ENCODE measurements at places on chromosomes 2 and 18.

- no peak for DNase-seq
Measured at GRCh38 chr18:77039196-77040130, 93.1 kb downstream of the MBP start.

- no peak for DNase-seq
Measured at GRCh38 chr18:3611313-3612090, 161.5 kb downstream of the TGIF1 start.

DNA sequence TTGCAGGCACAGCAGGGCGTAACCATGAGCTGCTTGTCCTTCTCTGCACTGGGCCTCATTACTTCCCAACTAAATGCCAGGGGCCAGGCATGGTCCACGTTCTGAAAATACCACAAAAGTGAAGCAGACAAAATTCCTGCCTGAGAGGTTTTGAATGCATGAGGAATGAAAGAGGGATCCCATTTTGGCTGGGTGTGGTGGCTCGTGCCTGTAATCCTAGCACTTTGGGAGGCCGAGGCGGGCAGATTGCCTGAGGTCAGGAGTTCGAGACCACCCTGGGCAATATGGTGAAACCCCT is 139.5 kb downstream of the MBP start:
- no peak for DNase-seq

- DNase-seq: no peak
Measured at GRCh38 chr18:328928-329327, 61.1 kb upstream of the THOC1 start.

DNA sequence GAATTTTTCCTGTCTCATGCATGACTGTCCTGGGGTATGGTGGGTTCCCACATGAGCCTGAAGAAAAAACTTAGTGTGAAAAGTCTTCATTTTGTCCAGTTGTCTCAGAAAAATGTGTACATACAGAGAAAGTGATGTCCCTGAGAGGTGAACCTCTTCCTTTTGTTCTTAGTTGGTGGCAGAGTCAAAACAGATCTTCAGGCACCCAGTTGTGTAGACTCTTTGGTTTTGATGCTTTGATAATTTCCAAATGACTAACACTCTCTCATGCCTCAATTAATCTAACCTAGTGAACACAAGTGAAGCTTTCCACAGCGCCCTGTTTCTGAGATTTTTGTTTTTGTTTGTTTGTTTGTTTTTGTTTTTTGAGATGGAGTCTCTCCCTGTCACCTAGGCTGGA is 273.5 kb downstream of the PIK3C3 start:
- DNase-seq: no peak

GRCh38 chr18:36831139-36831538 is 2.2 kb downstream of the KIAA1328 start:
- no peak for DNase-seq

DNA sequence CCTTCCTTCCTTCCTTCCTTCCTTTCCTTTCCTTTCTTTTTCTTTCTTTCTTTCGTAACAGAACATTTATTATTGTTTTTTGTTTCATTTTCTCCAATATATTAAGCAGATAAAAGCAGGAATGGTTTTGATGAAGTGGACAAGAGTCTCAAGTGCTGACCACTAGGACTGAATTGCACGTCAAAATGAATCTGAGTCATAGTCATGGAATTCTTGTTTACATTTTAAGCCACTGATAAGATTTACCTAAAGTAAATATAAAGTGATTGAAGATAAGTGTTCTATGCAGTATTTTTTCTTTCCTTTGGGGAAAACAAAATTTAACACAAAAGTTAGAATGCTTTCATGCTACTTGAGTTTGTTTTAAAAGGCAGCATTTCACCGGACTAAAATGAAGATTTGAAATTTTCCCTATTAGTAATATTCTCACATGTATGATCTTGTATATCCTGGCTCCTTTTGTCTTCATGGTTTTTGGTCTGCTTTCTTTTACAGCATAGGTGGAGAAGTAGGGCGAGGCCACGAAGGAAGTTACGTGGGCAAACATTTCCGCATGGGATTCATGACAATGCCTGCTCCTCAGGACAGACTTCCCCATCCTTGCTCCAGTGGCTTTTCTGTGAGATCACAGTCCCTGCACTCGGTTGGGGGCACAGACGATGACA is 113.5 kb downstream of the NYAP2 start:
- DNase-seq: no peak

GRCh38 chr2:219726916-219727315 is 99.5 kb downstream of the SLC4A3 start:
- DNase-seq: no peak

GRCh38 chr2:113078350-113078839 is 10.6 kb downstream of the IL1F10 start:
- DNase-seq: no peak

DNA sequence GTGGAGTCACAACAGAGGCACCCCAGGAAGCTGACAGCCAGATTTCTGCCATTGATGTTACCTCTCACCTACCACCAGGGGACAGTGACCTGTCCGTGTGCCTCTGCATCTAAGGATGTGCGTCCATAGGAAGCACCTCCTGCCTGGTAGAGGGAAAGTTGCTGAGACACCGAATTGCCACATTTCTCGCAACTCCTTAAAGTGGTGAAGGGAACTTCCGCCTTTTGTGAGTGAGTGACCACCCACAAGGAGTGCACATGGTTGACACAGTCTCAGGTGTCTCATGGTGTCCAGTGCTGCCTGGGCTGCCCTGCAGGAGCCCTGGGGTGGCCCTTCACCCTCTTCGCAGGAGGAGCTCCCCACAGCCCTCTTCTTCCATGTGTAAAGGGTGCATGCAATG is 201.8 kb downstream of the GBX2 start:
- DNase-seq: no peak

GRCh38 chr2:72625366-72625765 is 200.5 kb downstream of the EXOC6B start:
- no peak for DNase-seq

- no peak for DNase-seq
Measured at GRCh38 chr2:32237996-32238395, 26.7 kb downstream of the NLRC4 start.

- no peak for DNase-seq
Measured at GRCh38 chr2:161382747-161383146, 33.4 kb upstream of the TBR1 start.

DNA sequence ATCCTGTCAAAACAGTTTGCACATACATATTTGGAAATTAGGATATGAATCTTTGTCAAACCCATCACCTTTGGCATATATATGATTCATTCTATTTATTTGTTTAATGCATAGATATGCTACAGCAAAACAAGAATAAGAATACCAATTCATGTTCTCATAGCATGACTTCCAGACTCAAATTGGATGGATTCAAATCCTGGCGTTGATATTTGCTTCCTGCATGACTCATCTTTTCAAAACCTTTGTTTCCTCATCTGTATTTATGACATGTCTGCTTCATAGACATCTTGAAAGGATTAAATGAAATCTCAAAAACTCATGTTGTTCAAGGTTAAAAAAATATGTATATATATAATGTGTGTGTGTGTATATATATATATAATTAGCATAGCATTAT is 261.3 kb downstream of the MBD5 start:
- DNase-seq: no peak

DNA sequence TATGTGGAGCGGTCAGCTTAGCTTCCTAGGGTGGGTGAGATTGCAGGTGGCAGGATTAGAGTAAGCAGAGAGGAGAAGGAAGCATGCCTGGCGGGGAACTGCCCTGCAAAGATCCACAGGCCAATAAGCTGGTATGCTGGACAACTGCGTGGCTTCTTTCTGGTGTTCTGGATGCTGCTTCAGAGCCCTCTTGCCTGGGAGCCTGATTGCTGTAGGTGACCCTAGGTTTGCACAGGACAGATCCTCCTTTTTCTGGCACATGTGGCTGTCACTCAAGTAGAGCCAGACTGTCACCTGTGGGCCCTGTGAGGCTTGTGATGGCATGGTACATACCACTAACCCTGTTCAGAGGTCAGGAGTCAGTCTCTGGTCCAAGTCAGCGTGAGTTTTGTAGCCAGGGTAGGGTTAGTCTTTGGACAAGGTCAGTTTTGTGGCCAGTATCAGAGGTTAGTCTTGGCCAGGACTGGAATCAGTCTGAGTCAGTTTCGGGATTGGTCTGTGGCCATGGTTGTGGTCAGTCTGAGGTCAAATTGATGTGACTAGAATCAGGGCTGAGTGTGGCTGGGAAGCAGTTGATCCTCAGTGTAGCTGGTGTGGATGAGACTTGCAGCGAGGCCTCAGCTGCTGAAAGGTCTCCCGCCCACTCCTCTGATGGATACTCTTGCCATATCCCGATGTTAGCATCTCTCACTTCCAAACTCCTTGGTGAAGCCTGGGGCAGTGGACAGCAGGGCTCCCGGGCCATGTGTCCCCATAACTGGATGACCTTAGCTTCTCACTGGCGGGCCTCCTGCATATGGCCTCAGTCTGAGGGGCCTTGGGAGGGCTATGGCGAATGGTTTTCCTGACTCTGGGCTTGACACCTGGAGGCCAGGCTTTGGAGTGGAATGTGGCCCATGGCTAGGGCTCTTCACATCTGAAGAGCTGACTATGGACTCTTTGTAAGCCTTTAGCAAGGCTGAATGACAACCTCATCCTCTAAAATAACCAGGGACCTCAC is 260.5 kb downstream of the DYSF start:
- no peak for DNase-seq

DNA sequence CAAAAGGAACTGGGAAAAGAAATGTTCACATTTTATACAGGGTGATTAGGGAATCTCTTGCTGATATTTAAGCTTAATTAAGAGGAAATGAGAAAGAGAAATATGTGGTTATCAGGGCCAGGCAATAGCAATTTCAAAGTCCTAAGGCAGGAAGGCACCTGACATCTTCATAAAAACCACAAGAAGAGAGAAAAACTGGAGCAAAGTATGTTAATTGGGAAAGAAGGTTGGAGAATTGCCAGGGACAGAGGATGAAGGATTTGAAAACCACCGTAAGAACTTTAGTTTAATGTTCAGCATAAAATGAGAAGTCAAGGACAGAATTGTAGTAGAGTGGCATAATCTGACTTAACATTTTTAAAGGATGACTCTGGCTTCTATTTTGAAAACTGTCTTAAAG is 691.8 kb upstream of the NRXN1 start:
- DNase-seq: no peak

GRCh38 chr2:236171181-236171679 is 3.0 kb upstream of the GBX2 start:
- DNase-seq: no peak

- DNase-seq: no peak
Measured at GRCh38 chr2:241890524-241891235, 21.2 kb downstream of the RTP5 start.

DNA sequence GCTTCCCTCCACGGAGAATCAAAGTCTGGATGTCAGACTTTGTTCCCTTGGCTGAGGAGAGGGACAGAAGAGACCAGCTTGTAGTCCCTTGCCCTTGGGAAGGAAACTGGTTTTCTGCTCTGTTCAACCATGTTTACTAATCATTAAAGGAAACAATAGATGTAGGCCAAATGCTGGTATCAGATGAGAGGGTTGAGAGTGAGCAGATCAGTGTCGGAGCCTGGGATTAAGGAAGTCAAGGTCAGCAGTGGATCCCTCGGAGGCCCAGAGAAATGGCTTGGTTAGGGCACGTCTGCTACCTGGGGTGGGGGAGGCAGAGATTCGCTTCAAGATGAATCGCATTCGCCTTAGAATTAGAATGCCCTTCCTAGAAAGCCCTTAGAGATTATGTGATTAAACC is 109.1 kb downstream of the MYCN start:
- no peak for DNase-seq

DNA sequence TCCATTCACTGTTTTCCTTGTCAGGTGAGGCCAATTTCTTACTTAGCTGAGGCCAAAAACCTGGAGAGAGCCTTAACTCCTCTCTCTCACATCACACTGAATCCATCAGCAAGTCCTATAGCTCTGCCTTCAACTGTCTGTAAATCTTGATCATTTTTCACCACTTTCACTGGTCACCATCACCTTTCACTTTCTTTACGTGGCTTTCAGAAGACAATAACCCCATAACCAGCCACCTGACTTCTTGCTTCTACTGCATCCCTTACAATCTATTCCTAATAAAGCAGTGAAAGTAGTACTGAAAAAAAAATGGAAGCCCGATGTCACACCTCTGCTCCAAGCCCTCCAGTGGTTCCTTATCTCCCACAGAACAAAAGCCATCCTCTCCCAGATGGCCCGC is 7.7 kb downstream of the LOXL3 start:
- DNase-seq: no peak

DNA sequence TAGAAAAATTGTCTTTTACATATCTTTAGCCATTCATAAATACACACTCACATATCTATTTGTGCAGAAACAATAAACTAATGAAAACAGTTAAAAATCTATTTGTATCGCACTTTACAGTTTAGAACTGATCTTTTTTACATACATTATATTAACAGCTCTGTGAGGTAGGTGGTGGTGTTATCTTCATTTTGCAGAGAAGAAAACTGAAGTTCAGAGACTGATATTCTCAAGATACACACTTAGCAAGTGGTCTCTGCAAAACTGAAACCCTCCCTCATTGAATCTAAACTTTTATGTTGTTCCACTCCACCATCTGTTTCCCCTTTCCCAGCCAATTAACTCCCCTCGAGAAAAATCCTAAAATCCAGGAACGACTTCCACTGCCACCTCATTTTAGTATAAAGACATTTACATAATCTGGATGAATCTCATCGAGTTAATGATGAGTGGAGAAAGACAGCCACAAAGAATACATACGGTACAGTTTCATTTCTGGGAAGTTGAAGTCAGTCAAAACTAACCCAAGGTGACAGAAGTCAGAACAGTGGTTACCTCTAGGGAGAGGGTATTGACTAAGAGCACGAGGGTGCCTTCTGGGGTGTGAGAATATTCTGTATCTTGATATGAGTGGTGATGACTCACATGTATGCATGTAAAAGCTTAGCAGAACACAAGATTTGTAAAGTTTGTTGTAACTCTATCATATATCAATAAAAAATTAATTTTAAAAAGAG is 524.2 kb upstream of the TCF4 start:
- no peak for DNase-seq

DNA sequence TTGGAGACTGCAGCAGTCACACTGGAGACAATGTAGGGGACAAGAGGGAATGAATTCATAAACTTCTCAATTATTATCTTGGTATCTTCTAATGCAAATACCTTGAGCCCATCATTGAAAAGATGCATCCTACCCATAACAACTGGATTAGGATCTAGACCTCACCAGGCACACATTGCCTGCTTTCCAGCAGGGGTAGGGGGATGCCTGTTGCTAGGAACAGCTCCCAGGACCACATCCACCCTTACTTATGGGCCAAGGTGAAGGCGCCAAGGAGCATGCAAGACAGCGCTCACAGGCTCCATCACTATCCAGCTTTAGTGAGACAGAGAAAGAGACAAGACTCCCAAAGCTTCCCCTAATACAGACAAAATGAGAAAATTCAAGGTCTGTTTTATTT is 24.4 kb downstream of the KCTD1 start:
- no peak for DNase-seq

DNA sequence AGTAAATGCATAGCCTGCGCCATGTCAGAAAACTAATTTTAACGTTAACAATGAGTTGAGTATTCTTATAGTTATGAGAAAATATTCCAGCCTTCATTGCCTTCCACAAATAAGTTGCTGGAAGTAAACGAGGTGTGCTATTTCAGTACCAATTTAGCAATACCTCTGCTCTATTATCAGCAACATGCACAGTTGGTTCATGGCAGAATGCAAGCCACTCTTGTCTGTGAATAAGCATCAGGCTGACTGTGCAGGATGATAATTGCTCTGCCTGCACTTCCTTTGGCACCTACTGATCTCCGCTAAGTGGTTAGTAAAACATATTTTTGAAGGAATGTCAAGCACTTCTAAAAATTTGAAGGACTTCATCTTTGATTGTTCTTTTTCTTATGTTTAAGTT is 261.9 kb upstream of the SIX3 start:
- DNase-seq: no peak

GRCh38 chr2:118190474-118190873 is 102.2 kb downstream of the INSIG2 start:
- no peak for DNase-seq

GRCh38 chr2:174195253-174195652 is 53.1 kb downstream of the OLA1 start:
- no peak for DNase-seq

All from hypothalamus (tissue), 51 donors.